Fibroblast of skin of right biceps (primary cell): ENCODE measurements at places on chromosomes 12 and 14.

DNA sequence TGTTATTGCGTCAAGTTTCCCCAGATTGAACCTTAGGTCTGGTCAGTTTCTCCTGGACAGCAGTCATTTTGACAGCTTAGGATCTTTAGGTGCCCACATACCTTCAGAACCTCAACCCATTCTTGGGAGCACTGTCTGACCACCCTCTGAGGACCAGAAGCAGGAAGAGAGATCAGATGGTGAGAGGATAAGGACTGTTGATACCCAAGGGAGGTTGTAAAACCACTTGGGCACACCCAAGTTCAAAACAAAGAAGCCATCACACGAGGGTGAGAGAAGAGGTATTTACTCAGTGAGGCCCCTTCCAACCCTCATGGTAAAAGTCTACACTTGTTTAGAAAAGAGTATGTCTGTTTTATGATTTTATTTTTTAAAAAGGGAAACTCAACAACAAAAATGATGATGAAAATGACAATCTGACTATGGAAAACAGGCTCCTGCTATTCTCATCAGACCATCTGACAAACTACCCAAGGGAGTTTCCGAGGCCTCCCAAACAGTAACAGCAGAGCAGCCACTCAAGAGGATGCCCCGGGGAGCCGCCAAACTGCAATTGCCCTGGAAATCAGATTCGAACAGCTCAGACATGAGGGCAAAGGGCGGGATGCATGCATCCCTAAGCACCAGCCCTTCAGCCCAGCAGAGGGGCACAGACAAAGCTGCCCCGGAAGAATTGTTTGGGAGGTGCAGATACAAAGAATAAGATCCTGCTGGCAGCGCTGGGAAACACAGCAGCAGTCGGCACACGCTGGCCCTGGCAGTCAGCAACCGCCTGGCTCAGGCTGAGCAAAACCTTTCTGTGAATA lies 162.6 kb upstream of the PLEKHG7 start:
- no peak for DNase-seq

DNA sequence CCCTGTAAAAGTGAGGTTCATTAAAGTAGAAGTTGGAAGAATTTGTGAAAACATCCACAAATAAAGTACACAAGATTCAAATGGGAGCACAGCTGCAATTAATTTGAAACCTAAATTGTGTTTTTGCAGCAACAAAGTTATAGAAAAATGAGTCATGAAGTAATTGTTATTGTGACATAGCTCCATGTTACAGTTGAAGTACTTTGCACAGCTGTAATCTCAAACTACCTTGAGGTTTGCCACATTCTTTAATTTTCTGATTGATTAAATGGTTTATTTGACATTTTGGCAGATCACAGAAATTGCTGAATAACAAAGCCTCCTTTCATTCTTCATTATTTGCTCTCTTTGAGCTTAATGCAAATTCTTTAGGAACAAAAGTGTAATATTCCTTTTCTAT lies 111.3 kb downstream of the RMST start:
- DNase-seq: no peak

GRCh38 chr12:109054520-109054919 lies 2.1 kb downstream of the USP30 start:
- no peak for DNase-seq

- no peak for DNase-seq
Measured at GRCh38 chr12:117272690-117273089, 82.4 kb upstream of the FBXO21 start.

DNA sequence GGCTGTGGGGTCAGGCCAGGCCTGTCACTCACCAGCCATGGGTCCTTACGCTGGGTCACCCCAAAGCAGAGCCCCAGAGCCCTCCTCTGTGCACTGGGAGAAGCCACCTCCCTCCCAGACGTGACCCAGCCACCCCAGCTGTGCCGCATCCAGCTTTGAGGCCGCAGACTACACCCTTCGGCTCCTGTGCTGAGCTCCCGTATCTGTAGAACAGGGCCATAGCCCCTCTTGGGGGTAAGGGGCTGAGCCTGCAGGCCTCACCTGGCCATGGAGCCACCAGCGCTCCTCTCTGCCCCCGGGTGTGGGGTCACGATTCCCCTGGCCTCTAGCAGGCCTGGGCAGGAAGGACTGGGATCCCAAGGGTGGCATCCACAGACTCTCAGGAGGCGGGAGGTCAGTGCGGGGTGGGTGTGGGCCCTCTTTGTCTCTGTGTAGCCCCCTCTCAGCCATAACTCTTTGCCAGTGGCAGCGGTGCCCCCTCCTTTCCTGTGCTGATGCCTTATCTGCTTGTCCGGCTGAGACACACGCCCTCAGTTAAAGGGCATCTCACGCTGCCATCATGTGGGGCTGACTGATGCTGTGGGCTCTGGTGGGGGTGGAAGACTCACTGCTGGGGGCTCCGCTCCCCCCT lies 16.3 kb downstream of the ASPG start:
- no peak for DNase-seq

DNA sequence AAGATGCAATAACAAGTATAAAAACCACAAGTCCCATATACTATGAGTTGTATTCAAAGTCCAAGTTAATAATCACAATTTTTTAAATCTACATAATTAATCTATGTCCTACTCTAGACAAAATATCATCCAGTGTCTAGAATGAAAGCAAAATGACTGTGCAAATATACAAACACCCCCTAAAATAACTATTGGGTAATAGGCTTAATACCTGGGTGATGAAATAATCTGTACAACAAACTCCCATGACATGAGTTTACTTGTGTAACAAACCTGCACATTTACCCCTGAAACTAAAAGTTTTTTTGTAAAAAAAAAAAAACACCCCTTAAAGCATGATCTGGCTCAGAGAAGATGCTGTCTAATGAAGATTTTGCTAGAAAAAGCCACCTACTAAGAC lies 4.2 kb downstream of the TAS2R42 start:
- no peak for DNase-seq
